ENCODE measurements at places on chromosomes 16 and 17.

DNA sequence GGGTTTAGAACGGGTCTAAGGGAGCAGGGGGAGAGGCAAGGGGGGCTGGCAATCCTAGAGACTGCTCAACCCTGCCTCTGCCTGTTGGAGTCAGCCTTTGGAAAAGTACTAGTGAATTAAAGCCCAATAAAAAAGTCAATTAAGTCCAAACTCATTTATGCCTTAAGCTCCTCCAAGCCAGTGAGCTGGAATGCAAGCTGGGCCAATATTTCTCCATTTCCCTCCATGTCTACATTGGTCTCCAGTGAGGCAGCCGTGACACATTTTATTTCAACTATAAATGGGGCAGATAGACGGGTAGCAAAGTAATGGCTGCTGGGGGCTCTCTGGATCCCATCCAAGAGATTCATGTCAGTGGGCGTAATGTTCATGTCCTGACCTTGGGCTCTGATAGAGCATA, 144.0 kb downstream of the SPACA3 start:
- DNase-seq: no peak

- no peak for DNase-seq
Observed at GRCh38 chr17:32357615-32358014, 7.7 kb downstream of the ZNF207 start.

DNA sequence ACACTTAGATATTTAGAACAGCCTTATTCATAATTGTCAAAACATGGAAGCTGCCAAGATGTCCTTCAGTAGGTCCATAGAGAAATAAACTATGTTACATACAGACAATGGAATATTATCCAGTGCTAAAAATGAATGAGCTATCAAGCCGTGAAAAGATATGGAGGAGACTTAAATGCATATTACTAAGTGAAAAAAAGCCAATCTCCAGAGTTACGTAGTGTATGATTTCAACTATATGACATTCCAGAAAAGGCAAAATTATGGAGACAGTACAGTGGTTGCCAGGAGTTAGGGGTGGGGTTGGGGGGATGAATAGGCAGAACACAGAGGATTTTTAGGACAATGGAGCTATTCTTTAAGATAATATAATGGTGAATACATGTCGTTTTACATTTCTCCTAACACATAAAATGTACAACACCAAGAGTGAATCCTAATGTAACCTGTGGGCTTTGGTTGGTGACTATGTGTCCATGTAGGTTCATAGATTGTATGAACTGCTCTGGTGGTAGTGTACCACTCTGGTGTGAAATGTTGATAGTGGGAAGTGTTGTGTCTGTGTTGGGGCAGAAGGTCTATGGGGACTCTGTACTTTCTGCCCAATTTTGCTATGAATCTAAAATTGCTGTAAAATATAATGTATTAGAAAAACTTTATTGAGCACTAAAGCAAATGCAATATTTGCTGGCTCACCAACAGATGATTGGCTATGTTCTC, 122.6 kb downstream of the USP22 start:
- DNase-seq: no peak

- no peak for DNase-seq
Observed at GRCh38 chr17:56737421-56738161, 96.1 kb downstream of the C17orf67 start.

- DNase-seq: peak; percentile 43
Observed at GRCh38 chr16:69083306-69083941, 22.0 kb upstream of the HAS3 start.

DNA sequence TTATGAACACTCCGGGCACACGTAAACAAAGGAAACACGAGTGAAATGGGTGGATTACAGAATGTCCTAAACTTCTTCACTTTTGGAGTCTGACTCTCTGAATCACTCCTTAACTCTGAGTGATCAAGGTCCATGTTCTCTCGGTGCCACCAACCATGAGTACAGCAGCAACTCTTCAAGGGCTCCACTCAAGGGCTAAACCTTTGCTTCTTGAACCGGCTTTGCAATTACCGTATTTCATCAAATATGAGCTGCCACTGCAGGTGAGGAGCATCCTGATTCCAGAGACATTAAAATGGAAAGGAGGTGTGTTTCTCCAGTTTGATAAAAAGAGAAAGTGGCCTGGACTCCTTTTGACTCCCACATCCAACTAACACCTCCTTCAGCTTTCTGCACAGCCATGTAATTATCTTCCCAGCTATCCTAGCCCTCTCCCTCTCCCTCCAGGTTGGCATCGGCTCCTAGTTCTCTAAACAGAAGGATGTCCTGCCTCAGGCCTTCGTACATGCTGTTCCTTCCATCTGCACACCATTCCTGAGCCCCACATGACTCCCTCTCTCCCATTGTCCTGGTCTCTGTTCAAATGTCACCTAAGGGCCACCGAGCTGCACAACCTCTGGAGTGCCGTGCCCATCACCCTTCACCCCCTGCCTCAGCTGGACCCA, 61.4 kb downstream of the ZDHHC7 start:
- DNase-seq: no peak

DNA sequence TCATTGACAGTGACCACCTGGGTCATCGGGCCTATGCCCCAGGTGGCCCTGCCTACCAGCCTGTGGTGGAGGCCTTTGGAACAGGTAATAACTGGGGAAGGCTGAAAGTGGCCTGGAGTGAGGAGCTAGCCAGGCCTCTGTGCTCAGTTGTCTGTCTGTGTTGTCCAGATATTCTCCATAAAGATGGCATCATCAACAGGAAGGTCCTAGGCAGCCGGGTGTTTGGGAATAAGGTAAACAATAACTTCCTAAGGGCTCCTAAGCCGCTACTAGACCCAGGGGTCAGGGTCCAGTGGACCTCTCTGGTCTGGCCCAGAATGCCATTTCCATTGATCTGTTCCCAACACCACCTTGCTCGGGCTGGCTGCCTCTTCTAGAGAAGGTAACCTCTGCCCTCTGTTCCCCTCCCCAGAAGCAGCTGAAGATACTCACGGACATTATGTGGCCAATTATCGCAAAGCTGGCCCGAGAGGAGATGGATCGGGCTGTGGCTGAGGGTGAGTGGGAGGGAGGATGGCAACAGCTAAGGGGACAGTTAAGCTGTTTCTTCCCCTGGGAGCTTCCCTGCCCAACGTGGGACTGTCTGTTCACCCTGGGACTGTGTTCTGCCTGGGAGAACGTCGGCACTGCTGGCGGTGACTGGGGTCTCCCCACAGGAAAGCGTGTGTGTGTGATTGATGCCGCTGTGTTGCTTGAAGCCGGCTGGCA, 1.9 kb upstream of the MLX start:
- DNase-seq: no peak
